ENCODE measurements at places on chromosomes 3 and 15. TPM values are rescaled to one million over a fixed set of nuclear protein-coding genes. Genes with fewer than 3 reads are reported as not detected.

DNA sequence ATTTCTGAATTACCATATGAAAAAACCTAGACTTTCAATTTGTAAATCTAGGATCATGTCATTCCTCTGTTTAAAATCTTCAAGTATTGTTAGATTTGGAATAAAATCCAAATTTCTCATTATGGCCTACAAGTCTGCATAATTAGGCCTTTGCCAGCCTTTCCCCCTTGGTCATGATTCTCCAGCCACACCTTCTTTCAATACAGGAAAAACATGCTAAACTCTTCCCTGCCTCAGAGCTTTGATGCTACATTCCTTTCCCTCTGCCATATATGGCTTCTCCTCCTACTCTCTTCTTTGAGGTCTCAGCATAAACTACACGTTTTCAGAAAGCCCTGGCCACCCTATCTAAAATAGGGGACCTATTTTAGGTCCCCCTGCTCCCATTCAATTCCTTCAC, 48.5 kb downstream of the TM6SF1 start:
- DNase-seq: no peak
- H3K27me3 ChIP-seq: no peaks in the 10 kb centered on the region
- no peaks in the 10 kb centered on the region for H3K36me3 ChIP-seq
- no peaks in the 10 kb centered on the region for H3K4me1 ChIP-seq

DNA sequence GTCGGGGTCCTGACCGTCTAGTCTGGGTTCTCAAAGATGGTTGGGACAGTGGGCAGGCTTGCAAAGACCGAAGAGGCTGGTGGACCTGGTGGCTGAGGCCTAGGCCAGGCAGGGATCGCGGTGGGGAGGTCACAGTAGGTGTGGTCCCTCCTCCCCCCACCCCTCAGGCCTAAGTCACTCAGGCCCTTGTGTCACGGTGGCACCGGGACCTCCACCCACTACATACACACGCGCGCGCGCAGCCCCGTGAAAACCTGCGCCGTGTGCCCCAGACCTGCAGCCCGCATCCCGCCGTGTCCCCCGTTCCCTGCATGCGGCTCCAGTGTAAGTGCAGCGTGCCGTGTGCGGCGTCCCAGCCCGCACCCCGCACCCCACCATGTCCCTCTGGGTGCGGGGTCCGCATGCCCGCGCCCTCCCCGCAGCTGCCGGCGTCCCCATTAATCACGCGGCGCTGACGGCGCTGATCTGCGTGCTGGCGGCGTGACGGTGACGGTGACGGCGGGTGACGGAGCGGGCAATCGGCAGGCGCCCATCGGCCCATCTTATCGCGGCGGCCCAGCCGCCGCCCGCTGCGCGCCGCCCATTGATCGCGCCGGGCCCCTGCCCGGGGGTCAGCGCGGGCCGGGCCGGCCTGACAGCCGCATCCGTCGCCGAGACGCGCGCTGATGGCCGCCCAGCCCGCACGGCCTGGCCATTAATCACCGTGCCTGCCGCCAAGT, 24.4 kb downstream of the SEC61A1 start:
- DNase-seq: no peak
- H3K4me3 ChIP-seq: peak overlapping the region; percentile 55
- peaks cover 10% of the 10 kb centered on the region for H3K36me3 ChIP-seq

DNA sequence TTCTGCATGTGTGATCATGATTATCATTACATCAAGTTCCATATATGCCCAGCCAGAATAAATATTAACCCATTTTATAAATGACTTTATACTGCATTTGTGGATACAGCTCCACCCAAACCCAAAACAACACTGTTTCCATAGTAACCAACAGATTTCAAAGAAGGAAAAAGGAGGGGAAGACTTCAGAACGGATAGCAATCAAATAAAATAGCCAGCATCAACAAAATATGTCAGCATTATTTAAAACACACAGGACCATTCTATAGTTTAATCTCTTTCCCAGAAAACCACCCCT, 114.4 kb downstream of the FOXP1 start:
- peaks cover 18% of the 10 kb centered on the region for H3K4me1 ChIP-seq
- H3K27ac ChIP-seq: no peak overlapping the region
- no peak for DNase-seq
- peaks cover 7% of the 10 kb centered on the region for H3K36me3 ChIP-seq

- no peaks in the 10 kb centered on the region for H3K27me3 ChIP-seq
- no peaks in the 10 kb centered on the region for H3K4me1 ChIP-seq
- no peak for DNase-seq
- H3K27ac ChIP-seq: no peak overlapping the region
Observed at GRCh38 chr15:93001156-93001555, 87.9 kb downstream of the RGMA start.

DNA sequence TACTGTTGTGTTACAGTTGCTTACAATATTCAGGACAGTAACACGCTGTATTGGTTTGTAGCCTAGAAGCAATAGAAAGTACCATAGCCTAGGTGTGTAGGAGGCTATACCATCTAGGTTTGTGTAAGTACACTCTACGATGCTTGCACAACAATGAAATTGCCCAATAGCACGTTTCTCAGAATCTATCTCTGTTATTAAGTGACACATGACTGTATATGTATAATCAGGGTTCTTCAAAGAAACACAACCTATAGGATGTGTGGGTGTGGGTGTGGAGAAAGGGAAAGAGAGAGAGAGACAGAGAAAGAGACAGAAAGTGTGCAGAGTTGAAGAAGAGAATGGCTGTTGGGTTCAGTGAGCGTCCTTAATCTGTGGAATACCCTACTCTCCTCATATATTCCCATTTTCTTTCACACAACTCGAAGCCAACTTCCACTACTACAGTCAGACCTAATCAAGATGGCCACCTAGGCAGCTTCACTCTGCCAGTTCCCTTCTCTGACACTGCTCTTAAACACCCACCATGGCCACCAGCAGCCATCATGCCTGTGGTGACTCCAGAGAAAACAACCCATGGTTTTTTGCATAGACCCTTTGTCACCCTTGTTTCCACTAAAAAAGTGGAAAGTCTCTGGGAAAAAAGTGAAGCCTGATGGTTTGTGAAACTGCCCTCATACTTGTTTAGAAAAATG, 5.8 kb upstream of the PPP4R2 start:
- DNase-seq: no peak
- H3K27me3 ChIP-seq: no peaks in the 10 kb centered on the region
- no peaks in the 10 kb centered on the region for H3K4me1 ChIP-seq

GRCh38 chr15:71702496-71702895, 107.9 kb upstream of the NR2E3 start:
- no peak for DNase-seq
- no peaks in the 10 kb centered on the region for H3K4me1 ChIP-seq
- no peak overlapping the region for H3K4me3 ChIP-seq

- no peaks in the 10 kb centered on the region for H3K4me1 ChIP-seq
- no peaks in the 10 kb centered on the region for H3K27me3 ChIP-seq
- DNase-seq: no peak
- no peaks in the 10 kb centered on the region for H3K36me3 ChIP-seq
Observed at GRCh38 chr3:61092870-61093269, 158.4 kb downstream of the FHIT start.

- peaks cover 64% of the 10 kb centered on the region for H3K4me1 ChIP-seq
- no peaks in the 10 kb centered on the region for H3K27me3 ChIP-seq
- H3K4me3 ChIP-seq: peak overlapping the region; percentile 56
Observed at GRCh38 chr3:10263646-10264363, 15.5 kb downstream of the TATDN2 start.

DNA sequence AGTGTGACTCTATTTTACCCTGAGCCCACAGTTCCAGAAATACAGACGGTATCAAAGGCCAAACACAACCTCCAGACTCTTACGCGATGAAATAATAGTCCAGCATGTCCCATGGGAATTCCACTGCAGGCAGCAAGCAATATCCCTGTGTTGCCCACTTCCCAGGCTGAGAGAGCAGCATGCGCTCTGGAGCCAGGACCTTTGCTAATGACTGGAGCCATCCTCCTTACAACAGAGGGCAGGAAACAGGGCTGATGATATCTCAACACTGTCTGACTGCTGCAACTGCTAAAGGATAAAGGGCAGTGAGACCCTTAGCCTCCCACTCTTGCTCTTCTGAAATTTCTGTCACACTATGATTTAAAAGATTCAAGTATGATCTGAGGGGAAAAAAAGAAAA, 34.8 kb downstream of the MCF2L2 start:
- no peaks in the 10 kb centered on the region for H3K36me3 ChIP-seq
- no peak for DNase-seq
- no peaks in the 10 kb centered on the region for H3K4me1 ChIP-seq
- no peak overlapping the region for H3K27ac ChIP-seq
- no peak overlapping the region for H3K4me3 ChIP-seq

DNA sequence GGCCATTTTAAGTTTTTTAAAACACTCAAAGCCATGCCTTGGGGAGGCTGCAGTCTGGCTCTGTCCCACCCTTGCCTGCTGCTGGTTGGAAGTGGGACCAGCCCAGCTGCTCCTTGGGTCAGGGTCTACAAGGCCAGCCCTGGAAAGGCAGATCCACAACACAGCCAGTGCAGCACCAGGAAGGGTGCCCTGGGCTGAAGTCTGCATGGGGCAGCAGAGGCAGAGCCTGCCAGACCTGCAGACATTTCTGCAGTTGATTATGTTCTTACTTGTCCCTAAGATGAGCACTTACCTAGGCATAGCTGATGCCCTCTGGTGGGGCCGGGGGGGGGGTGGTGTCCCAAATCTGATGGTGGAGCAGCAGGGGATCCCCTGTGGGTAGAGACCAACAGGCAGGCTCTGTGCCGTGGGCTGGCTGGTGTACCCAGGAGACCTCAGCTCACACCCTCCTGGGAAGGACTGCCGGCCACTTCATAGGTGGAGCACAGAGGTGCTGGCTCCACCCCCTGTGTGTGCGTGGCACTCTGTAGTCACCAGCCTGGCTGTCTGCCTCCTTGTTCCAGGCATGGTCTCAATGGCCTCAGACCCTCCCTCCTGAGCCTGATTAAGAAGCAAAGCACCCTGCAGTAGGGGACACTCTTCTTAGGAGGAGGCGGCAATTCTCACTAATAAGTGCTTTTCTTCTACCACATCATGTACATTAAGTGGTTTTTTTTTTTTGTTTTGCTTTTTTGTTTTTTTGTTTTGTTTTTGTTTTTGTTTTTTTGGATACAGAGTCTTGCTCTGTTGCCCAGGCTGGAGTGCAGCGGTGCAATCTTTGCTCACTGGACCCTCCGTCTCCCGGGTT, 97.4 kb upstream of the KLF13 start:
- no peak for DNase-seq
- no peaks in the 10 kb centered on the region for H3K36me3 ChIP-seq
- H3K4me3 ChIP-seq: no peak overlapping the region
- H3K27ac ChIP-seq: no peak overlapping the region
- no peaks in the 10 kb centered on the region for H3K27me3 ChIP-seq

- H3K36me3 ChIP-seq: no peaks in the 10 kb centered on the region
- no peak for DNase-seq
- H3K27ac ChIP-seq: no peak overlapping the region
- H3K4me1 ChIP-seq: no peaks in the 10 kb centered on the region
Observed at GRCh38 chr15:88098361-88098760, 158.2 kb downstream of the NTRK3 start.

GRCh38 chr15:62799919-62800318, 242.6 kb upstream of the TPM1 start:
- no peak for DNase-seq
- H3K4me3 ChIP-seq: no peak overlapping the region
- no peaks in the 10 kb centered on the region for H3K4me1 ChIP-seq
- no peak overlapping the region for H3K27ac ChIP-seq

GRCh38 chr3:13670292-13670691, 121.4 kb downstream of the FBLN2 start:
- H3K4me1 ChIP-seq: no peaks in the 10 kb centered on the region
- DNase-seq: no peak
- no peaks in the 10 kb centered on the region for H3K36me3 ChIP-seq
- H3K4me3 ChIP-seq: no peak overlapping the region
- no peaks in the 10 kb centered on the region for H3K27me3 ChIP-seq

- no peak overlapping the region for H3K27ac ChIP-seq
- DNase-seq: no peak
- H3K27me3 ChIP-seq: no peaks in the 10 kb centered on the region
- no peaks in the 10 kb centered on the region for H3K4me1 ChIP-seq
- no peak overlapping the region for H3K4me3 ChIP-seq
Observed at GRCh38 chr3:116242825-116243224, 202.5 kb downstream of the LSAMP start.

The GPR171 gene
- 188 TPM for total RNA-seq

The AADACL2 gene
- not detected for total RNA-seq

The GATM gene
- total RNA-seq: 2.4 TPM

The GOLGA8J gene
- not detected for total RNA-seq

Measured in CD8-positive, alpha-beta memory T cell (primary cell).